ENCODE measurements at places on chromosomes 16 and 17.

DNA sequence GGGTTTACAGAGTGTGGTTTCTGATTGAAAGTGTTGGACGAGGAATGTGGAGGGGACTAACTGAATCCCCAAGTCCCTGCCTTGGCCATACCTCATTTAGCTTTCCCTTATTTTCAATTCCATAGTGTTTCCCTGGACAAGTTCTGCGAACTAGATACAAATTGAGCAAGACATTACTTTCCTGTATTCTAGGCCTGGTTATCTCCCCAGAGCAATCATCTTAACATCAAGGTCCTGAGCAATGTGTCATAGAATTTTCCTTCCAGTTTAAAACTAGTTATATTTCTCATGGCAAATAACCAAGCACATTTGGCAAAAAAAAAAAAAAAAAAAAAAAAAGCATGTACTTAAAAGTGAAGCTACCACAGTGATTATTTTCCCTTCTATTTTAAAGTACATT lies 330.1 kb downstream of the CDH11 start:
- DNase-seq: no peak

DNA sequence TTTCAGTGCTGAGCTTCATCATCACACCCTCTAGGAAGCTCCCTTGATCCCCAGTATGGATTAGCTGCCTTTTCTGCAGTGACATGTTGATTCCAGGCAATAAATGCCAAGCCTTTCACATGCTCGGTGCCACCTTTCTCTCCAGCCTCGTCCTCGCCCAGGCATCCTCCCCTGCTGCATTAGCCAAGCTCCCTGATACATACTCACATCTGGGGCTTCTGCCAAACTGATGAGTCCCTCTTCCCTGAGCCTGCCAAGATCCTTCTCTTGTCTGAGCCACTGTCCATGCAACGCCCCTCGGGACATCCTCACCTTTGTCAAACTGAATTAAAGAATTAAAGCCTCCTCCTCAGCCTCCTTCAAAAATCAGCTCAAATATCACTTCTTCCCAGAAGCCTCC lies 538.5 kb upstream of the CDH11 start:
- no peak for DNase-seq

DNA sequence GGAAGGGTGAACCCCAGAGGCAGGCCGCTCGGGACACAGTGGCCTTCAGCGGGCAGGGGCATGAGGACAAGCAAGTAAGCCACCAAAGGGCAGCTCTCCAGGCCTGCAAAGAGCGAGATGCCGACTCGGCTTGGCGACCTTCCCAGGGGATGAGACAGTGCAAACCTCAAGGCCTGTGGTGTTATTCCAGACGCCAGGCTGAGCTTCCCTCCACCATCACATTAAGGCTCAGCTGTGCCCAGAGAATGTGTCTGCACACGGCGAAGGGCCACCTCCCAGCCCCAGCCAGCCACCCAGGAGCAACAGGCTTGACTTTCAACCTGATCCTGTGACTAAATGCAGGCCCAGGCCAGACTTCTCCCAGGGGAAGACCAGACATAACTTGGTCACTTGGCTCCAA lies 251.4 kb downstream of the SOX9 start:
- no peak for DNase-seq

DNA sequence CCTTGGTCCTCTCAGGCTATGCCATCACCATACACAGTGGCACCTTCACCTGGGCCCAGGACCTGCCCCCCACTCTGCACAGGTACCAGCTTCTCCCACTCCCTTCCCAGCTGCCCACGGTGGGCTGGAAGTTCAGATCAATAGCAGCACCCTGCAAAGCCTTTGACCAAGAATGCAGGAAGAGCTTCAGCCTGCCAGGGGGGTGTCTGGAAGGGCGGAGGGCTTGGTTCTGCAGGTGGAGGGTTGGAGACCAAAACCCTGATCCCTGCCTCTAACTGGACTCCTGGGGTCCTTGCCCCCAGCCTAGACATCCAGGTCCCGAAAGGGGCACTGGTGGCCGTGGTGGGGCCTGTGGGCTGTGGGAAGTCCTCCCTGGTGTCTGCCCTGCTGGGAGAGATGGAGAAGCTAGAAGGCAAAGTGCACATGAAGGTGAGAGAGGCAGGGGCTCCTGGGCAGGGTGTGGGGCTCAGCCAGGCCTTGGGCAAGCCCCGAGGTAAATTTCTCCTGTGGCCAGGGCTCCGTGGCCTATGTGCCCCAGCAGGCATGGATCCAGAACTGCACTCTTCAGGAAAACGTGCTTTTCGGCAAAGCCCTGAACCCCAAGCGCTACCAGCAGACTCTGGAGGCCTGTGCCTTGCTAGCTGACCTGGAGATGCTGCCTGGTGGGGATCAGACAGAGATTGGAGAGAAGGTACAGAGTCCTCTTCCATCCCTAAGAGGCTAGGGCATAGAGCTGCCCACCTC lies 34.3 kb downstream of the ABCC3 start:
- no peak for DNase-seq

DNA sequence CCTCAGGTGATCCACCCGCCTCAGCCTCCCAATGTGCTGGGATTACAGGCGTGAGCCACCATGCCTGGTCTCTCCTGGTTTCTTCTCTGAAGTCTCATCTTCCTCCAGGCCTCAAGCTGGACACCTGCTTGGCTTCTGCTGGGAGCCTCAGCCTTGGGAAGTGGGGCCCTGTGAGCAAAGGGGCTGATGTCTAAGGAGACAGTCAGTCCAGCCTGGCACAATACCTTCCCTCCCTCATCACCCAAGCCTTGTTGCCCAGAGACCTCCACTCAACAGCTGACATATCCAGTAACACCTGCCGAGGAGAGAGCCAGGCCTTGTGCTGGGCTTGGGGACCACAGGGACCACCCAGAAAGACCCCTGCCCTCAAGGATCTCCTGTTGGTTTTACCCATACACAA lies 251.6 kb downstream of the GSG1L start:
- no peak for DNase-seq

DNA sequence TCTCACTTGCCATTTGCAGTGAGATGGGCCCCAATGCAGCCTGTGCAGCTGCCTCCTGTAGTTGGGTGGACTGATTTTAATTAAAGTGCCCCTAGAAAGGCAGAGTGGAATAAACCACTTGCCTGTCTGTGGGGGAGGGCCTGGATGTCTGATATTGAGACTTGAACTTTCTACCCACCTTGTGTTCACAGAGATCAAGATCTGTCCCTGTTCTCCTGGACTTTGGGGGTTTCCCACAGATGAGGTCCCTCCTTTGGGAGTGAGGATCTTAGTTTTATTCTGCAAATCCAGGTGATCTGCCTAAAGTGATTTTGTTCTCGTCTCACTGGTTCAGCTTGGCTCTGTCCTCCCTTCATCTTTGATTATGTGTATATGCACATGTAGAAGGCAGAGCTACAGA lies 7.7 kb upstream of the DHRS13 start:
- DNase-seq: no peak

Data from globus pallidus (tissue), 1 donor.